Spleen (tissue), 13 donors: ENCODE measurements at places on chromosomes 3 and 15. TPM values are rescaled to one million over a fixed set of nuclear protein-coding genes. Genes with fewer than 3 reads are reported as not detected.

Gene SELENOT
- total RNA-seq, result 144 TPM

Gene LRRIQ4
- total RNA-seq, result not detected

Gene GRK7
- 0.20 TPM for total RNA-seq

Gene GOLIM4
- 35.9 TPM for total RNA-seq

Gene TNNC1
- total RNA-seq, result 1.4 TPM
